ENCODE measurements at places on chromosomes 3 and 15.

- DNase-seq, result no peak
Observed at GRCh38 chr15:85394554-85395333, 14.3 kb downstream of the AKAP13 start.

DNA sequence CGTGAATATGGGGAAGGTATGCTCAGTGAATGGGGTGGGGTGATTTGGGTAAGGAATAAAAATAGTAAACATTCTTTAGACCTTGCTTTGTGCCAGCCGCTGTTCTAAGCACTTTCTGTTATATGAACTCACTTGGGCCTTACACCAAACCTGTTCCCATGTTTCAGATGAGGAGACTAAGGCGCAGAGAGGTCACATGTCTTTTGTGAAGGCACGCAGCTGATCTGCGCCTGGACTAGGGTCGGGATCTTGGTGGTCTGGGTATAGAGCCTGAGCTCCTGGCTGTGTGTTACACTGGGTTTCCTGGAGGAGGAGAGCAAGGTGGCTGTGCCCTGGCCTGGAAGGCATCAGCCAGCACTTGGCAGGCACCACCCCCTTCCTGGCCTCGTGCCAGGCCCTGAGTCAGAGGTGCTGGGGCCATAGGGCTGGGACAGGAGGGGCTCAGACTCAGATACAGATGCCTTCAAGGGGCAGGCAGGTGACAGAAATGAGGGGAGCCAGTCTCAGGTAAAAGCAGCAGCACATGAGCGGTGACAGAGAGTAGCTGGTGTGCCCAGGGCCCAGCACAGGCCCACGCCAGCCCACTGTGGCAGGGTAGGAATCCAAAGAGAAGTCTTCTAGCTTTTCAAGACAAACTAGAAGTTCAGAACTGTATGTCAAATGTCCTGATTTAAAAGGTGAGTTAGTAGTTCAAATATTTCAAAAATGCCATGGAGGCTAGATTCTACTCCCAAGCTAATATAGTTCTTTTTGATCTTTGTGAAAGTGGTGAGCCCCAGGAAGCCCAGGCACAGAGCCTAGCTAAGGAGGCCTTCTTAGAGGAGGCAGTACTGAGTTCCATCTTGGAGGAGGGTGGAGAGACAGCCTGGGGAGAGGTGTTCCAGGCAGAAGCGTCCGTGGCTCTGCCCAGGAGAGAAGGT, 83.1 kb downstream of the DNAJB8 start:
- DNase-seq, result peak; percentile 87

DNA sequence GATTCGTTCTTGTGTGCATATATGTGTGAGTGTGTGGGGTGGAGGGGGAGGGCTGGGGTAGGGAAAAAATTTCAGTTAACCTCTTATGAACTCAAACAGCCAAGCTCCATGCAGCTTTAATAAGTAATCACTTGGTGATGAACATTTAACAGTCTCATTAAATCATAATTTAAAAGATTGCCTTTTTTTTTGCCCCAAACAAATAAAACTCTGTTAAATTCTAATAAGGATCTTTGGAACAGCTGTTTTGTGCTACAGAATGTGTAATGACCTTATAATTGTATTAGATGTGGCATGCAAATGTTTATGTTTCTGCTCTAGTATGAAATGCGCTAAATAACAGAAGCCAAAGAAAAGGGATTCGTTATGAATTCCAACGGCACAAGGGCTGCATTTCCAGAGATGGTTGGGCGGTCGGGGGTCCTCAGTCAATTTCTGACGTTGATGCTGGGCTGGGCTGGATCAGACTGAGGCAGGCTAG, 80.0 kb upstream of the RORA start:
- DNase-seq, result no peak

DNA sequence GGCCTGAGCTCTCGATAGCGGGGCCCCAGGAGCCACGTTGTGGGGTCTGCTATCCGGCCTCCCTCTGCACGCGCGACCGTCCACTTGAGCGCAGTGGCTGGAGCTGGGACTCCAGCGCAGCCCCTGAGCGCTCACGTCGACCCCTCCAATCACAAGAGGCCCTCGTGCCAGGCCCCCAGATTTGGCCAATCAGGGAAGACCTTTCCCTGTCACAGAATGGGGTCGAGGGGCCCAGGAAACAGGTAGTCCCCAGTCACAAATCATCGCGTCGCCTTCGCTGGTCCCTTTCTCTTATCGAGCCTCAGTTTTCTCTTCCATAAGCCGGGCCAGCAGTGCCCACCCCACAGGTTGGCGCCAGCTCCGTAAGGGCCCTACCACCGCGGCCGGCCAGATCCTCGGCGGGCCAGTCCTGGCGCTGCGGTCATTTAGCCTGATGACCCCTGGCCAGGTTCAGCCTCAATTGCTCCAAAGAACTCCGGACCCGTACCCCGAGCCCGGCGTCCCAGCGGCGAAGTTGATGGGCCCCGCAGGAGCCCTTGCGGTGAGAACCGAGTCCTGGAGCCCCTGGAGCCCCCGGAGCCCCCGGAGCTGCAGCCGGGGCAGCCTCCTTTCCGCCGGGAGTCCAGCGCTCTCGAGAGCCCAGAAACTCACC, 435 bp downstream of the ALDH1L1 start:
- peak; percentile 76 for DNase-seq

- DNase-seq, result no peak
Observed at GRCh38 chr3:154970797-154971196, 109.3 kb upstream of the MME start.

- no peak for DNase-seq
Observed at GRCh38 chr3:9292516-9292915, 43.1 kb upstream of the SRGAP3 start.

DNA sequence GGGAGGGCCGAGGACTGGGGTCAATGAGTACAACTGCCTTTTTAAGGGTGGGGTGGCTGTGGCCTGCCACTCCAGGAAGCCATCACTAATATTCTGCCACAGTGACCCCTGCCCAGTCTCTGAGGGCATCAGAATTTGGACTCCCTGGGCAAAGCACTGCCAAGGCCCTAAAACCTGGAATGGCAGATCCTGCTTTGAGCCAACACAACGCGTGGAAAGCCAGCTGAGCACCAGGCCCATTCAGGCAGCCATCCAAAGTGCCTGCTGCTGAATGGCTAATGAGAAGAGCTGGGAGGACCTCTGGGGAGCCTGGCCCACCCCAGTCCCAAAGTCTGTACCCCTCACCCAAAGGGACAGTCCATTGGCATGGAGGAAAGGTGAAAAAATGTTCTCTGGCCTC, 5.0 kb downstream of the TWF2 start:
- DNase-seq, result no peak

DNA sequence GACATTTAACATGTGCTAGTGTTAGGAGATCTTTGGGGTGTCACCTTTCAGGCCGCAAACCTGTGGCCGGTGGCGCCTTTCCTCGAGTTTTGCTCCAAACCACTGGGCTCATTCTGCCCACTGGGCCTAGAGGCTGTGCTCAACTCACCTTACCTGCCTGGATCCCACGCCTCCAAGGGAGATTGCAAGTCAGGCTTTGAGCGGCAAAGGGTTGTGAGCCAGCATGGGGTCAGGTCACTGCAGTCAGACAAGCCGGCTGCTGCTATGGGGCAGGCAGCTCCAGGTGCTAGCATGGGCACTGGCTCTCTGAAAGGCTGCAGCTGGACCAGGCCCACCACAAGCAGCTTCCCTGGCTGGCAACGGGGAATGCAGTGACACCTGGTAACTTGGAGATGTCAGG, 265.5 kb downstream of the ZBBX start:
- DNase-seq, result no peak

- no peak for DNase-seq
Observed at GRCh38 chr15:79943820-79944219, 27.2 kb downstream of the BCL2A1 start.

GRCh38 chr3:119588112-119588511, 8.8 kb downstream of the ADPRH start:
- peak; percentile 42 for DNase-seq

DNA sequence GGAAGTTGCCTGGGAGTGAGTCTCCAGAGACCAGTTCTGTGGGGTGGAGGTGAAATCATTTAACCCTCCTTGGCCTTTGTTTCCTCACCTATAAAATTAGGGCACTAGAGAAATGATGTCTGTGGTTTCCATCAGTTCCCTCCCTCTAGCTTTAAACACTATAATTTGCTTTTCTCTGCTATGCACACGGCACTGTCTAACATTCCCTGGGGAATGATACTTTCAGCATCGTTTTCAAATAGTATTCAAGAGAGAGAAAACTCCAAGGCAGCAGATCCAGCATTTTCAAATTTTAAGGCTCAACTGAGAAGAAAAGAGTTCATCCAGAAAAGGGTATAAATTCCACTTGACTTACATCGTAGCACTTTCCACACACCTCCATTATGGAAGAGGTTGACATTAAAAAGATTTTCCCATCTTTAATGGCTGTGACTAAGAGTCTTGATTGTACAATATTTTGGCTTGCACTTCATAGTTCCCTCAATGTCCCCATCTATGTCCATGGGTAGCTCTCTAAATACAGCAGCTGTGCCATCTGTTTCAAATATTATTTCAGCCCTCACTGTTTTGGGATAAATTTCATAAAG, 137.7 kb upstream of the ZPLD1 start:
- DNase-seq, result no peak

GRCh38 chr3:9689757-9690156, 13.9 kb upstream of the CPNE9 start:
- no peak for DNase-seq

- no peak for DNase-seq
Observed at GRCh38 chr15:51844747-51845426, 15.4 kb downstream of the TMOD3 start.

DNA sequence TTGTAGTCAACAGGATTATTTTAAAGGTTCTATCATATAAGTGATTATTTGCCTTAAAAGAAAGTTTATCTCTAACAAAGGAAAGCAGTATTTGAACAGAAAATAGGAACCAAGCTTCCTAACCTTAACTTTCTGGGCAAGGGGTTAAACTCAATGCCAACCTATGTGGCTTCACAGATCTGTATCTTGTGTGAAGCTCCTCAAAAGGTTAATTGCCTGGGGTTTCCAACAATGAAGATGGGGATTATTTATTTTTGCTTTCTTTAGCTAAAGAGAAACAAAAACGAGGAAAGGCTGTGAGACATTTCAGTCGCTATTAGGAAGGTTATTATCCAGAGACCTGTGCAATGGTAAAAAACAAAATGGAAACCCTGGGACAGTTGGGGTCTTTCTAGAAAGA, 1.1 kb upstream of the WDR82 start:
- DNase-seq, result no peak

DNA sequence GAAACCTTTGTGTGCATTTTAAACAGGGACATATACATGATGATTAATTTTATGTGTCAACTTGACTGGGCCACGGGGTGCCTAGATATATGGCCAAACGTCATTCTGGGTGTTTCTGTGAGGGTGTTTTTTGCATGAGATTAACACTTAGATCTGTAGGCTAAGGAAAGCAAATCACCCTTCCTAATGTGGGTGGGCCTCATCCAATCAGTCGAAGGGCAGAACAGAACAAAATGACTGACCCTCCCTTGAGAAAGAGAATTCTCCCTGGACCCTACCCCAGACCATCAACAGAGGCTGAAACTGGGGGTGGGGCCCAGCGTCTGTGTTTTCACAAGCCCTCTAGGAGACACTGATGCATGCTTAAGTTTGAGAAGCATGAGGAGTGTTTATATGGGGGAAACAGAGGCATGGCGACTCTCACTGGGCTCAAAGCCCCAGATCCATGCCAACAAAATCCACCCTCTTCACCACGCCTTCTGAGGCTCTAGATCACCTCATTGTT, 56.2 kb downstream of the ITGA11 start:
- DNase-seq, result no peak

GRCh38 chr3:108090049-108090700, 656 bp downstream of the CD47 start:
- DNase-seq, result peak; percentile 37

DNA sequence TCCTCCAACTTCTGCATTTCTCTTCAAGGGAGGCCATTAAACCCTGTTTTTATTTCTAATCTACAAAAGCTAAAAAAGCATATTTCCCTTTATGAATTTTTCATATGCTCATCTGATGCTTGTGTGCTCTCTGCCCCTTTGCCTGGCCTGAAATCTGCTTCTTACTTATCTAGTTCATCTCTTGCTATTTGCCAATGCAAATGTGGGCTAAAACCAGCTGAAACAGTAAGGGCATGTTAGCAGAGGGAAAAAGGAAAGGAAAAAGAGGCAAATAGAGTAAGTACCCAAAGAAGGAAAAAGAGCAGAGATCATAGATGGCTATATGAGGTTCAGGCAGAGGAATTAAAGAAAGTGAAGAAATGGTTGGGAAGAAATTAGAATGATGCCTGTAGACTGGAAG, 185.2 kb downstream of the CNTN4 start:
- DNase-seq, result no peak

GRCh38 chr3:126450744-126451143, 24.9 kb downstream of the ZXDC start:
- no peak for DNase-seq

DNA sequence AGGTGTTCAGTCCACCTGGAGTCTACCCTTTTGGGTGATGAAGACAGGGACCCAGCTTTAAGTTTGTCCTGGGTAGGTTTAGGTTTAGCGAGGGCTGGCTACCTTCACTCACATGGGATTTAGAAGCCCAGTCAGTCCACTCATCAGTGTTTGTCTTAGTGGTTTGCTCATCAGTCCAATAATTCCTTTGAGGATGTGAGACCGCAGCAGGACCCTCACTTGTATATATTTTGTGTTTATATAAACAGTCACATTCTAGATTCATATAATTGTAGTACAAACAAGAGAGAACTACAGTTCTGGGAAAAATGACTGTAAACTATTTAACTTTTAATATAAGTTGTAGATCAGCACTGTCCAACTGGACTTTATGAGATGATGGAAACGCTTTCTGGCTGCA, 18.2 kb downstream of the EFCC1 start:
- DNase-seq, result no peak

DNA sequence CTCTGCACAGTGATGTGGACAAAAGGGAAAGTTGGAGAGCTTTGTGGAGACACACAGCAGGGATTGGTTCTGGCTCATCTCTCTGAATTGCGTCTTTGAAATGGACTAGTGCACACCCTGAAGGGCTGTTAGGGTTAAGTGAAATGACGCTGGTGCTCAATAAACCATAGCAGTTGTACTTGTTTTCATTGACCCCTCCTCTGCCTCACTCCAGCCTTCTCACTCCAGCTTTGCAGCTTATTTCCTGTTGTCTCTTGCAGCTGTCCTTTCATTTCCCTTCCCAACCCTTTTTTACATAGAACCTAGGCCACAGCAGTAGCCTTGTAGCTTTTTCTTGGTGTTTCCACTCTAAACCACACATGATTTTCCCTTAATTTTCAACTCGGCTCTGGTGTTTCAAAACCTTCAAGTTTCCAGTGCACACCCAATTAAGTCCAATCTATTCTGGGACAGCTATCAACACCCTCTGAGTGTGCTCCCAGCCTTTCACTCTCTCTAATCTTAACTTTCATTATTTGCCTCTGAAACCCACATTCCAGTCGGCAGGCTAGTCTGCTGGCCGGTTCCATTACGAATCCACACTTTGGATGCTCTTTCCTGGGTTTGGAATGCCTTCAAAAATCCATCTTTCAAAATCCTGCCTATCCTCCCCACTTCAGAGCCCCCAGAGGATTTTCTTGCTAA, 6.4 kb downstream of the C3orf52 start:
- DNase-seq, result no peak

Data from tibial artery (tissue), 4 donors.